ENCODE measurements at places on chromosomes 5 and 9.

DNA sequence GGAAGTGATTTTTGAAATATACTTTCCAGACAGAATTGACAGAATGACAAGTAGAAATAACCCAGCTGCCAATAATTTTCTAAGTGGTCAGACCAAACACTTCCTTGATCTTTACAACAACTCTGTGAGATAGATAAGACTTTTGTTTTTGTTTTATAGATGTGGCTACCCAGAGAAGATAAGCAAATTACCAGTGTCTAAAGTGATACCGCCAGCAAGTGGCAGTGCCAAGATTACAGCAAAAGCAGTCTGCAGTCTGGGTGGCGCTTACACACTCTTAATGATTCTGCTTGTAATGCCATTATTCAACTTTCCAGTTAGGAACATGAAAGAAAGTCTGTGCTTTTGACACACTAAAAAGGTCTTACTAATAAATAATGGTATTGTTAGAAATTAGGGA, 92.1 kb downstream of the HCN1 start:
- DNase-seq = no peak

- DNase-seq = no peak
Measured at GRCh38 chr5:79235261-79235633, 684 bp upstream of the JMY start.

DNA sequence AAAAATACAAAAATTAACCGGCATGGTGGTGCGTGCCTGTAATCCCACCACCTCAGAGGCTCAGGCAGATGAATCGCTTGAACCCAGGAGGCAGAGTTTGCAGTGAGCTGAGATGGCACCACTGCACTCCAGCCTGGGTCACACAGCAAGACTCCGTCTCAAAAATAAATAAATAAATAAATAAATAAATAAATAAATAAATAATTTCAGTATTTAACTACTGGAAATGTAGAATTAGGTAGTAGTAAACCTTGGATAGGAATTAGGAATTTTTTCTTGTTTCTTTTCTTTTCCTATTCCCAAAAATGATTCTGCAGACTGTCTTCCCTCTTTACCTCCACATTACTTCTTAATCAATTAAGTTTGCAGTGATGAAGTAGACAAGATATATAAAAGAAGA, 103.2 kb downstream of the PLK2 start:
- no peak for DNase-seq

GRCh38 chr5:137714946-137715345, 20.9 kb downstream of the KLHL3 start:
- DNase-seq = no peak

DNA sequence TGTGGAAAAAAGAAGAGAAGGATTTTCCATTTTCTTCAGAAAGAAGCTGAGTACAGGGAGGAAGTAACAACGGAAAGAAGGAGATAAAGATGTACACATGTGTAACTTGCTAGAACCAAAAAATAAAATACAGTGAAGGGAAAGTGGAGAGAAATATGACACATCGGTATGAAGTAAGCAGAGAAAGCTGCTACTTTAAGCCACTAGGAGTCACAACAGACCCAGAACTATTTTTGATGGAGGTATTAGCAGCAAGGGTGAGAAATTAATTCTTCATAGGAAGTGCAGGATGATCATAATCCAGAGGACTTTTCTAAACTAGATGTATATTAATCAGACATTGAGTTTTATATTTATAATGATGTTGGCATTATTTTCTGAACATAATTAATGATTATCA, 88.5 kb downstream of the FAM174A start:
- no peak for DNase-seq

DNA sequence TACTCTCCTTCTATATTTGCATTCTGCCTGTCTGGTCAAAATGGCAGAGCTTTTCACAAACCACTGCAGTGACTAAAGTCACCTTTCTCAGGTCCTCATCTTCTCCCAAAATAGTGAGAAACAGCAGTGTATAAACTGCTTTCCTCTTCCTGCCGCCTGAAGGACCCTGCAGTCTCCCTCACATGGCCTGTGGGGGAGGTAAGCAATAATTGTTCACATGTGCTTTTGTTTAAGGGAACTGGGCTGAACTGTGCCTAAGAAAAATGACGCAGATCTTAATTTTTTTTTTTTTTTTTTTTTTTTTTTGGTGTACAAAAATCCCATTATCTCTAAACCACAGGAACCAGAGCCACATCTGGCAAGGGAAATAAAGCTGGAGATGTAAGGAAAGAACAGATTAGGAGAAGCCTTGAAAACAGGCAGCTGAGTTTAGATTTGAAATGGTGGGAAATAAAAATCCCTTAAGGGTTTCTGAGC, 131.7 kb upstream of the VLDLR start:
- no peak for DNase-seq
